ENCODE measurements at places on chromosomes 16 and 17. TPM values are rescaled to one million over a fixed set of nuclear protein-coding genes. Genes with fewer than 3 reads are reported as not detected.

DNA sequence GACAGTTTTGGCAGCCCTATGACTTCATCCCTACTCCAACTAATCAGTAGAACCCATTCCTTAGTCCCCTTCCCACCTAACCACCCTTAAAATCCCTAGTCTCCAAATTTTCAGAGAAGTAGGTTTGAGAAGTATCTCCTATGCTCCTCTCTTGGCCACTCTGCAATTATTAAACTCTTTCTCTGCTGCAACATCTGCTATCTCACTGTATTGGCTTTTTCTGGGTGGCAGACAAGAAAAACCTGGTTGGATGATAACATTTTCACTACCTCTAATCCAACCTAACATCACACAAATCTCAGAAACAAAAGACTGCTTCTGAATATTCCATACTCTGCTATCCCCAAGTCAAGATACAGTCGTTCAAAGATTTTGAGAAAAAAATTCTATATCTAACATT lies 542.4 kb upstream of the SOX9 start:
- no peak for DNase-seq

DNA sequence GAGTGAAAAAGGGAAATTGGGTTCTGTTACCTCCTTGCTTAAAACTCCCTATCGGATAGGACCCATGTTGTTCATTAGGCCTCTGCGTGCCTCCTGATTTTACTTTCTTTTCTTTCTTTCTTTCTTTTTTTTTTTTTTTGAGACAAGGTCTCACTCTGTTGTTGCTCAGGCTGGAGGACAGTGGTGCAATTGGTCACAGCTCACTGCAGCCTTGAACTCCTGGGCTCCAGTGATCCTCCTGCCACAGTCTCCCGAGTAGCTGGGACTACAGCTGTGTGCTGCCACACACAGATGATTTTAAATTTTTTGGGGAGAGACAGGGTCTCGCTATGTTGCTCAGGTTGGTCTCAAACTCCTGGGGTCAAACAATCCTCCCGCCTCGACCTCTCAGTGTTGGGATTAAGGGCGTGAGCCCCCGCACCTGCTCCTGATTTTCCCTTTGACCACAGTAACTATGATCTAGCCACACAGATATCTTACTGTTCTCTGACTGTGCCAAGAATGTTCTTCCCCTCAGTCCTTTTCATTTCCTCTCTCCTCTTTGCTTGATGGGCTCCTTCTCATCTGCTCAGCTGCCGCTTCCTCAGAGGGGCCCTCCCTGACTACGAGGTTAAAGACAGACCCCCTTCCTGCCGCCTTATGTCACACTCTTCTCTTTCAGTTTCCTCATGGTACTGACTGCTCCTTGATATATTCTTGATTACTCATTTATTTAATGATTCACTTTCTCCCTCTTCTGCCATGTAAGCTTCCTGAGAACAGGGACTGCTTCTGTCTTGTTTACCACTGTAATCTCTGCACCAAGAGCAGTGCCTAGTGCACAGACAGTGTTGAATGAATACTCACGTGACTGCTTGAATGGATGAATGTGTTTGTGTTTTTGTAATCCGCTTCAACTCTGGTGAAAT lies 44.3 kb downstream of the LCMT1 start:
- DNase-seq, result no peak

DNA sequence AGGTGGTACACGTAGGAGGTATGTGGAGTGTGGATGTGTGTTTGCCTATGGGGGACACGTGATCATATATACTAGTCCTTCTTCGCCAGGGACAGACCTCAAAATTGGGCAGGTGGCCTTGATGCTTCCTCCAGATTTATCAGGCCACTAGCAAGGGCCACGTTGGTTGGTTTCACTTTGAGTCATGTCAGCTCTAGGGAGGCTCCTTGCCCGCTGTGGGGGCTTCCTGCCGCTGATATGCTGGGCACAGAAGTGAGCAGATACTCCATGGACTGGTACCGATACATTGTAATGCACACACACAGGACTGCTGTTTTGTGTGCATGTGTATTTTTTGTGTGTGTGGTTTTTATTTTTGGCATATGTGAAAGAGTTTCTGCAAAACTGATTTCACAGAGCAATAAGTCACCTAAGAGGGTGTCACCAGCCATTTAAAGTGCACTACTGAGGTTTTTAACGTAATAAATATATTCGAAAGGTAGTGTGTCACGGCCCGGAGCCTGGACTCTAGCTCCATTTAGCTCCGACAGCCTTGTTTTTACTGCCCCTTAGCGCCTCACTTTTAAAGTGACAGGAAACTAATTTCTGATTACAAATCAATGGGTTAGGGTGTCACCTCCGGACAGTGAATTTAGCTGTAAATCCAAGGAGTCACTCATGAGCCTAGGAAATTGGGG lies 605.5 kb upstream of the SALL1 start:
- no peak for DNase-seq

DNA sequence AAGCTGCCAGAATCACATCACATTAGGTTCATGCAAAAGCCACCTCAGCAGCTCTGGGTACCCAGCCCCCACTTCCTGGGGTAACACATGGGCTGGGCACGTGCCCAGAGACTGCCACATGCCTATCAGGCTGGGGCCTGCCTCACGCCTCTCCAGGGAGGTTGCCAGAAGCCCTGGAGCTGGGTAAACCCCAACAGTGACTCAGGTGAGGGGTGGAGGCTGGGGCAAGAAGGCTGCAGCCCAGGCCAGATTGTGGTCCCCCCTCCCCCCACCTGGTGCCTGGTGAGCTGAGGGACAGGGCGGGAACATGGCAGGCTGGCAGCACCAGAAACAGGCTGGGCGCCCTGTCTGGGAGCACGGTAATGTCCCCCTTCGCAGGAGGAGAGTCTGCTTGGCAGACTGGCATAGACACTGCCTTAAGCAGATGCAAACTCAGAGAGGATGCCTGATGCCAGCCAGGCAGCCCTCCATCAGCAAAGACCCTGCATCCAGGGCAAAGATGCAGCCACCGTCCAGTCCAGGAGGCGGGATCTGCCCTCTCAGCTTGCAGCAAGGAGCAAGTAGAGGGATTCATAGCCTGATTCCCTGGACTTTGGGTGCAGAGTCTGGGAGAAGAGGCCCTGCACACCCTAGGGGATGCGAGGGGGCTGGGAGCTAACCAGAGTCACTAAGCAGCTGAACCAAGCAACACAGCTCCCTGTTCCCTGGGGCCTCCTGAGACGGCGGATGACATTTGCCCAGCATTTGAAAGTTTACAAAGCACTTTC lies 28.8 kb downstream of the NGFR start:
- DNase-seq, result peak; percentile 92

DNA sequence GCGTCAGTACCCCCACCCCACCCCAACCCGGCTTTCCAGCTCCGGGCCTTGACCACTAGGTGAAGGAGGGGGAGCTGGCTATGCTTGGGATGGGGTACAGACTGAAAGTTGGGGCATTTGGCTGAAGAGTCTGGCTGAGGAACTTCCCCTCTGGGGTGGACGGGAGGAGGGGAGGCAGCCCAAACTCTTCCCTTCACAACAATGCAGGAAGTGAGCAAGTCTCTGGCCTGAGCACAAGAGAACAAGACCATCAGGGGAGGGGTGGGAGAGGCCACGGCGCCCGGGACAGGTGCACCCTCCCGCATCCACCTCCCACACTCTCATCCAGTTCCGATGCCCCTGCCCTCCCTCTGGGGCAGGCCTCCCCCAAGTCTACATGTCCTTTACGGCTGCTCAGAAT lies 5.6 kb downstream of the USH1G start:
- DNase-seq, result no peak

DNA sequence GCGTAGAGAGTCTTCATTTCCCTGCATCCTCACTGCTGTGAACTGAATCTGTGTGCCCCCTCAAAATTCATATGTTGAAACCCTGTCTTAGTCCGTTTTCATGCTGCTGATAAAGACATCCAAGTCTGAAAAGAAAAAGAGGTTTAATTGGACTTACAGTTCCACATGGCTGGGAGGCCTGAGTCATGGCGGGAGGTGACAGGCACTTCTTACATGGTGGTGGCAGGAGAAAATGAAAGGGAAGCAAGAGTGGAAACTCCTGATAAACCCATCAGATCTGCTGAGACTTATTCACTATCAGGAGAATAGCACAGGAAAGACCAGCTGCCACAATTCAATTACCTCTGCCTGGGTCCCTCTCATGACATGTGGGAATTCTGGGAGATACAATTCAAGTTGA lies 3.1 kb upstream of the CCDC42 start:
- no peak for DNase-seq

DNA sequence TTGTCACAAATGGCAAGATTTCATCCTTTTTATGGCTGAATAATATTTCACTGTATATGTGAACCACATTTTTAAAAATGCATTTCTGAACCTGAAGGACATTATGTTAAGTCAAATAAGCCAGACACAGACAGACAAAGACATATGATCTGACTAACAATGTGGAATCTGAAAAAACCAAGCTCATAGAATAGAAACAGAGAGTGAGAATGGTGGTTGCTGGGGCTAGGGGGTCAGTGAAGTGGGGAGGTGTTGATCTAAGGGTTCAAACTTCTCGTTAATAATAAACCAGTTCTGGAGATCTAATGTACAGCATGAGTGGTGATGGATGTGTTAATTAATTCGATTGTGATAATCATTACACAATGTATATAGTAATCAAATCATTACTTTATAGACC lies 475.1 kb downstream of the WWOX start:
- no peak for DNase-seq

DNA sequence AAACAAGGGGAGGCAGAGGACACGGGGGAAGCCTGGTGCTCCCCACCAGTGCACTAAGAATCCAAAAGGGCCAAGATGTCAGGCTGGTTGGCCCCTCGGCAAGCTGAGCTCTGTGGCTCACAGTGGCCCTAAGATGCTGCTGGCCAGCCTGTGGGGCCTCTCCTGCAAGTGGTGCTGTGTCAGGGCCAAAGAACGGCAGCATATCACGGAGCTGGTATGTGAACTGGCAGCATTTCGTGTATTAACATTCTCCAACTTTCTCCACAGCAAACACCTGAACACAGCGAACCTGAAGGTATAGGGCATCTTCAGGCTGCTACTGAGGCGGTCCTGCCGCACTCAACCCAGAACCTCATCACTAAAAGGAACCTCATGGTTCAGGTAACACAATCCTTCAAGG lies 34.8 kb downstream of the VAC14 start:
- DNase-seq, result no peak

DNA sequence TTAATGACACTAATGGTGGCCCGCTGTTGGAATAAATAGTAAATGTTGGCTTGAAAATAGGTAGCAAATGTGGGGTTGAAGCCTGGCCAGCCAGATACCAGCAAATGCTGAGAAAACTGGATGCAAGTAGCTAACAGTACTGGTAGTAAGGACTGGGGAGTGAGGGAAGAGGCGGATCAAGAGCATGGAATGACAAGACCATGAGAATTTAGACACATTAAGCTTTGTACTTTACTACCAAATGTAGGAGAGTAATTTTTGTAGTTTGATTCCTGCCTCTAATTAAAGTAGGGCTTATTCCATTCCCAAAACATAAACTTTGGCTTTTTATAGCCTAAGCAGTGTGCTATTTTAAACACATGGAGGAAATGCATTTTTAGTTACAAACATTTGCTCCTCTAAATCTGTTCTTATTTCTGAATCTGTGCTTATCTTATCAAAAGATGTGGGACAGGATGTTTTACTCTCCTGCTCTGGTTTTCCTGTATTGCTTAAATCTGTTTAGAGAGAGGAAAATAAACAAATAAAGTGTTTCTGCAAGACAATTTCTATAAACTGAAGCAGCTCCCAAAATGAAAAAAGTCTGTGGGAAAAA lies 44.1 kb downstream of the CFDP1 start:
- no peak for DNase-seq

- no peak for DNase-seq
Measured at GRCh38 chr17:48021934-48022333, 15.7 kb downstream of the COPZ2 start.

DNA sequence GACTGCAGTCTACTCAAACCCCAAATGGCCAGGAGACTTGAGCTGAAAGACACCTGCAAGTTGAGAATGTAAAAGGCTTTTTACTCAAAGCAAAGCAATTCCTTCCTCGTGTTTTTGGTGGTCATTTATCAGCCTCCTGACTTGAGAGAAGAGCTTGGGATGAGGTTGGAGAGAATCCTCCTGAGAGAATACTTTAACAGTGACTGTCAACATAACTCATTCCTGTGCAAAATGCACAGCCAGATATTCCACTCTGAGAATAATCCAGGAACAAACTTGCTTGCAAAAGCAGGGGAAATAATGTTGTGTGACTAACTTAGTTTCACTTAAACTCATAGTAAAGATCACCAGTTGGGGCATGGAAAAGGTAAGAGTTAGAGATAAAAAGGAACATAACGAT lies 53.4 kb downstream of the SNTB2 start:
- DNase-seq, result no peak

- no peak for DNase-seq
Measured at GRCh38 chr17:43051969-43052368, 26.9 kb downstream of the RND2 start.

OTOA gene
- 0.70 TPM for total RNA-seq

NATD1 gene
- total RNA-seq, result 5.6 TPM

SSTR5 gene
- 0.47 TPM for total RNA-seq

CETP gene
- 0.42 TPM for total RNA-seq

BCL6B gene
- 21.6 TPM for total RNA-seq
